ENCODE measurements at places on chromosomes 2 and 18.

DNA sequence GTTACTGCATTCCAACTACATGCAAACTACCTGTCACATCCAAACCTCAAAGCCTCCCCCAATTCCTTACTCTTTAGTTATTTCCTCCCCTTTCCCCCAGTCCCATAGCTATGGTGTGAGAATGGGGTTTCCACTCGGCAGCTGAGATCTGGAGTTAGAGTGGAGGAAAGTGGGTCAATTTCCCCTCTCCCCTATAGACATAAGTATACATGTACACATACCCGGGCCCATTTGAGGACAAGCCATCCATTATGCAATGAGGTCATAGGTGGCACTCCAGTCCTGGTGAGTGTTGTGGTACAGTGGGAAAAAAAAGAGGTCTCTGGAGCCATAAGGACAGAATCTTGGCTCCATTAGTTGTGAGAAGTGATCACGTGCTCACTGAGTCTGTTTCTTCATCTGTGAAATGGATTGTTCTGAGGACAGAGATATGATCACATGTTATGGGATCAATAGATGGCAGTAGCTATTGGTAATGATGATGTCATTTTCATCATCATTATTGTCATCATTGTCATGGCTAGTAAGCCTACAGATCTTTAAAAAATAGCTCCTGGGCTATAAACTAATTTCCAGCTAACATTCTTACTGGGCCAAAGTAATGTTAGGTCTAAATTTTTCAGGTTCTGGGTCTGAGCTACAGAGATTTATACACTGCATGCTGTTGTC is 119.0 kb downstream of the BCL2L11 start:
- no peak for DNase-seq

DNA sequence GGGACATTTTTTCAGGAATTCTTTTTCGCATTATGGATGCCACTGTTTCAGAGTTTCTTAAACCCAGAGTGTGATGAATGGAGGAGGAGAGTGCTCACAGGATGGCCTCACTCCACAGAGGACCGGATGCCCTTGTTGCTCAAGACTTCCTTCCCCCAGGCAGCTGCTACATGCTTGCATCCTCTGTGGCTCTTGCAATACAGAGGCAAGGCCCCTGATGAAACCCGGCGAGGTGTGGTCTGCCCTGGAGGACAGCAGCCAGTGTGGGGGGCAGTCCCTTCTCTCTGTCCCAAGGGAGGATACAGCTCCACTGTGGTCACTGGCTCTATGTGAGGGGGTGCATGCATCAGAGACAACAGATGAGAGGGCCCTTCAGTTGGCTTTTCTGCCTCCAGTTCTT is 109.6 kb downstream of the SH3RF3 start:
- DNase-seq = no peak

GRCh38 chr2:47506436-47506835 is 103.5 kb downstream of the MSH2 start:
- DNase-seq = no peak

- no peak for DNase-seq
These were observed 767 bp upstream of the NPPC start for GRCh38 chr2:231926761-231927565.

DNA sequence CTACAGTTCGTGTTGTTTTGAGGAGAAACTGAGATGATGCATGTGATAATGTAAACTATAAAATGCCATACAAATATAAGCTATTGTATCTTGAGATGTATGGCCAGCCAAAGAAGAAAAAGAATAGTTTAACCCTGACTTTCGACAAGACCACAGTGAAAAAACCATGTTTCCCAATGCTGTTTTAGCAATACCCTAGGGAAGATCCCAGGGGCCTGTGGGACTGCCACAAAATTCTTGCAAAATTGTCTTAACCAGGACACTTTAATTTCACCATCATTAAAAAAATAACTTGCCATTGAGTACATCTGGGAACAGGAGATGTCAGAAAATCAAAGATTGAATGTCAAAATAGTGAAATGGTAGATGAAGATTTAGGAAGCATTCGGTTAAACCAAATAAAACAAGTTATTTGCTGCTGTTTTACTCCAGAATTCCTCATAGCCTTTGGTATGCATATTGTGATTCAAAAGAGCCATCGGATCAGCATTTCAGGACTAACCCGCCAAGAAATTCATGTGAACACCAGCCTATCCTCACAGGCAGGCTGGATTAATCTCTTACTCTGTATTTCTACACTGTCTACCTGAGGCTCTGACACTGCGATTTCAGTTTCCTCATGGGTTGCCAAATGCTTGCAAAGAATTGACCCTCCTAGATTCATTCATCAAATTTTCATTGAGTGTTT is 49.0 kb upstream of the SP3 start:
- no peak for DNase-seq

GRCh38 chr2:108536133-108536780 is 2.0 kb downstream of the LIMS1 start:
- DNase-seq = no peak

GRCh38 chr18:75075016-75075305 is 134.0 kb downstream of the PTGR3 start:
- DNase-seq = no peak

DNA sequence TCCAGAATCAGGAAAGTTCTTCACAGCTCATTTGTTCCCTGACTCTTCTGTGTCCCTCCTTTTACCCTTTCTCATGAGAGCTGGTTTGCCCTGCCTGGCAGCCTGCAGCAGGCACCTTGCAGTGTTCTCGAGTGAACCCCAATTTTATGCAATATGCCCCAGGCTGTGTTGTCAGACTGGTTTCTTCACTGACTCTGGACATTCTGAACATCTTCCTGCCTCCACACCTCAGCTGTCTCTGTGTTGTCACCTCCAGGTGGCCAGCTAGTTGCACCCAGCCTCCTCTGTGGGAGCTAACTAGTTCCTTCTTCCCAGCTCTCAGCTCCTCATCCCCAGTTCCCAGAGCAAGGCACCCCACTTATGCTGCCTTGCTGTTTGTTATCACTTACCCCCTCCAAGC is 5.5 kb downstream of the SETBP1 start:
- DNase-seq = no peak

GRCh38 chr2:223604231-223604630 is 2.1 kb upstream of the SCG2 start:
- DNase-seq = no peak

GRCh38 chr2:1809726-1810125 is 65.4 kb upstream of the PXDN start:
- no peak for DNase-seq

- DNase-seq = no peak
These were observed 49.2 kb downstream of the CYB5A start for GRCh38 chr18:74242438-74243096.

GRCh38 chr2:118622913-118623312 is 224.5 kb downstream of the EN1 start:
- DNase-seq = no peak

DNA sequence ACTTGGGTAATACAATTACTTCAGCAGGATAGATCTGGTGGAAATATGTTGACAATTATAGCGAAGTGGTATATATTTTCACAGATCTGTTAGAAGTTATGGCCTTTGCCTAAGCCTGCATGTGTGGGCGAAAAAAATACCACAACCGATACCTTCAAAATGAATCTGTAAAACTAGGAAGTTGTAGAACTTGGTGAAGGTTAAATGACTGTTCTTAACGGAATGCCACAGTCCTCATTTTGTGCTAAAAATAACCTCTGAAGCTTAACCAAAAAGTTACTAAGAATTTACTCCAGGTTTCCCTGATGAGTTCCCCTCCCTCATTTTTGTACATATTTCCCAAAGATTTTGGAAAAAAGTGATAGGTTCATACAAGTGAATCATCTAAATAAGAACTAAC is 550.7 kb downstream of the THSD7B start:
- no peak for DNase-seq

DNA sequence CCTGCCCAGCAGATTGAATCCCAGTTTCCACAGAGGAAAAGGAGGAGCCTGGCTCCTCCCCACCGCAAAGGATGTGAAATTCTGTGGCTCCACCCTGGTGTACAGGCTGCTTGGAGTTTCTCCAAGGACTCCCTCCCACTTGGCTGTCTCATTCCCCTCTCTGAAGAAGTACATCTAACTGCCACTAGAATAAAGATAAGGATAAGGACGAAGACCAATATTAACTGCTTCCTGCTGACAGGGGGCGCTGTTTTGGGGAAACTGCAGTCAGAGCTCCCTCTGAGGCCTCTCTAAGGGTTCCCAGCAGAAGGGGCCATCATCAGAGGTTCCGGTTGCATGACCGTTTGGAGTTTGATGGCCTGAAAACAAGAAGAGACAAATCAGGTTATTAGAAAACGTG is 790.9 kb downstream of the CPS1 start:
- no peak for DNase-seq

Measured in stimulated activated CD4-positive, alpha-beta T cell treated with anti-CD3 and anti-CD28 coated beads, Interleukin-1b, Interleukin-23, amount 100 ng/mL, for 1 hour (primary cell).